ENCODE measurements at places on chromosomes 16 and 17. TPM values are rescaled to one million over a fixed set of nuclear protein-coding genes. Genes with fewer than 3 reads are reported as not detected.

CCNF gene
- total RNA-seq, result 51.8 TPM

MFSD6L gene
- total RNA-seq, result 3.7 TPM

ODAD4 gene
- 4.7 TPM for total RNA-seq

EPX gene
- not detected for total RNA-seq

OR1A1 gene
- not detected for total RNA-seq

SLFN12L gene
- total RNA-seq, result not detected
